ENCODE measurements at places on chromosomes 2 and 18.
A peak's percentile ranks its signal among the peaks of the same experiment; 100 is the strongest.

DNA sequence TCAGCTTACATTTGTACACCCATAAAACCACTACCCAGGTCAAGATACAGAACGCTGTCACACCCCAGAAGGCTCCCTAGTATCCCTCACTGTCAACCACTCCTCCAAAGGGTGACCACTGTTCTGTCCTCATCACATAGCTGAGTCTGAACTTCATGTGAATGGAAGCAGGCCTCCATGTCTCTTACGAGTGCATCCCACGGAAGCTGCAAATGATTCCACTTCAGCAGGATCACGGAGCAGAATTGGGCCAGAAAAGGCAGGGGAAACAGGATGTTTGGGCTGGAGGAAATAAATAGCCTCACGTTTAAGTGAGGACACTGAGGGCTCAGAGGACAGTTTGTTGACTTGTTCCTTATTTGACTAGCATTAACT, 38.4 kb downstream of the LBH start:
- DNase-seq: no peak

DNA sequence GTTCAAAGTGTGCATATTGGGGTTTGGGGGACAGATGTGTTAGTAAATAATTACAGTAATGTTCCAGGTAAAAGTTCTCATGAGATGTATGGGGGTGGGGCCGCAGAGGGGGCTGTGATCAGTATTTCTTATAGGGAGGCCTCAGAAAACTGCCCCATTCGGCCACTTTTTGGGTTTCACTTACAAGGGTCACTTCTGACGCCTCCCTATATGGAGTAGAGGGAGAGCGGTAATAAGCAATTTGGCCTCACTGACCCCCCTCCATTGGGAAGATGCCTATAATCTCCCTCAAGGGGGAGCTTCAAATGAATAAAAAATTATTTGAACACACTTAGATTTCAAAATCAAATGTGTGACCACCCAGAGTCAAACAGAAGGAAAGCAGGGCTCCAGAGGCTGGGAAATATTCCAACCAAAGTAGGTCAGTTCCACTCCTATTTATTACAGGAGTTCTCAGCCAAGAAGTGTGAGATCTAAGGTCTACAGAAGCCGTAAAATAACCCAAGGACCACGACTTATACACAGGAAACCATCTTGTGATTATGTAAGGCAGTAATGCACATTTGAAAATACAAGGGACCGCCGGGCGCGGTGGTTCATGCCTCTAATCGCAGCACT, 2.7 kb downstream of the SCTR start:
- no peak for DNase-seq

DNA sequence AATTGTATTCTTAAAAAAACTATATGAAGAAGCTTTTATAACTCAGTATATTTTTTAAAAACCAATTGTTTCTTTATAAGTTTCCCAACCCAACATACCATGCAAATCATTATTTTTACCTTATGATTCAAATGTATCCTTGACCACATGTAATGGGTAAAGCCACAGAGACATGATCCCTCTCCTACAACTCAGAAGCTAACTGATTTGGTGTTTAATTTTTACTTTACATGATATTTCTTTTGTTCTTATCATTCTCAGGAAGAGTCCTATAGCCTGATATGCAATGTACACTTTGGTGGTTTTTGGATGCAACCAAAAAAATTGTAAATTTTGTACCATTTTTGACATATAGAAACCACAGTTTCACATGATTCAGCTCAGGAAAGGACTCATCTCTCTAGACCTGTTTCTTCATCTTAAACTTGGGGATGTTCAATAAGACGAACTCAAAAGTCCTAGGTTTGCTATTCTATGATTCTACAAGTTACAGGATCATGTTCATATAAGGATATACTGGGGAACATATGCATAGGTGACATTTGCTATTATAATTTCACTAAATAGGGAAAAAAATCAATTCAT, 85.2 kb upstream of the RBBP8 start:
- DNase-seq: no peak

DNA sequence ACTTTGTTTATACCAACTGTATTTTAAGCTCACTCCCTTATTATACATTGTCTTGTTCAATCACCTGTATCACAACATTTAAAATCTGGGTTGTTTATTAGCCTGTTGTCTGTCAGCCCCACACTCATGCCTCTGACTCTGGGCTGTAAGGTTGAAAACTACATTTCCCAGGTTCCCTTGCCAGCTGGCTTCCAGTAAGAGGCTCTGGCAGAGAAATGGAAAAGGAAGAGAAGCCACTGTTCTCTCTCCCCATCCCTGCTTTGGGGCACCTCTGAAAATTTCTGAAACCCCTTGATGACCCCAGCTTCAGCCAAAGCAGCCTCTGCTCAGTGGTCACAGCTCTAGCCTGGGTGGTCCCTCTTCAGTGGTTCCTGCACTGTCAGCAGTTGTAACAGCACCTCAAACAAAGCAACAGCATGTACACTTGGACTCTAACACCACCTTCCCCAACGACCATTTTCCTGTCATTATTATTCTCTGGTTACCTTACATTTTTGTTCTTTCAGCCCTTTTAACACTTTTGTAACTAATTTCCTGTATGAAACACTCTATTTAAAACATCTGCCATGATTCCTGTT, 108.9 kb upstream of the LGALSL start:
- DNase-seq: no peak

DNA sequence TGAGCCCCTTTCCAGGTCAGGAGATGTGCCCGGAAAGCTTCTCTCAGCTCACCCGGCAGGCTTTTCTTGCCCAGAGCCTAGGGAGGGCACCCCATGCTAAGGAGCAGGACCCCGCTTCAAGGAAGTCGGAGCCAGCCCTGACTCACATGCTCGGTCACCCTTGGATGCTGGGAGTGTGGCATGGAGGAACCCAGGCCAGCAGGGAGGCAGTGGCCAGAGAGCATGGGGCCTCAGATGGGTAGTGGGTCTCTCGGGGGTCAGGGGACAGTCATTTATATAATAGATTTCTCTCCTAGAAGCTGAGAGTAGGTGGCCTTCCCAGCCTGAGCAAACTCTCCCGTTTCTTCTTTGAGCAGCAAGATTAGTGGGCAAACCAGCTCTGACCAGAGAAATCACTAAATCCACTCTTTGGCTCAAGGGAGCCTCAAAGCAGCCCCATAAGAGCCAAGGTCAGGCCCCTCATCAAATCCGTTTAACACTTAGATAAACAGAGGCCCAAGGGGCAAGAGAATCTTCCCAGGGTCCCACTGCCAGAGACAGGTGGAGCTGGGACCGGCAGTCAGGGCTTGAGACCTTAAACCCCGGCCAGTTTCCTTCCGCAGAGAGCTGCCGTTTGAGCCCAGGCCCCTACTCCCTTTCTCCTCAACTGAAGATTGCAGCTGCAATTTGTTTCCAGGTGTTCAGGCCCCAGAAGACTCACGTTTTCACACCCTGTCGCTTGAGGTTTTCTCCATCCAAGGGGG, 113.1 kb downstream of the CYP26B1 start:
- DNase-seq: no peak

GRCh38 chr18:42114310-42114943, 159.4 kb downstream of the PIK3C3 start:
- peak; percentile 90 for DNase-seq

GRCh38 chr2:136093583-136093982, 24.4 kb downstream of the CXCR4 start:
- DNase-seq: no peak

DNA sequence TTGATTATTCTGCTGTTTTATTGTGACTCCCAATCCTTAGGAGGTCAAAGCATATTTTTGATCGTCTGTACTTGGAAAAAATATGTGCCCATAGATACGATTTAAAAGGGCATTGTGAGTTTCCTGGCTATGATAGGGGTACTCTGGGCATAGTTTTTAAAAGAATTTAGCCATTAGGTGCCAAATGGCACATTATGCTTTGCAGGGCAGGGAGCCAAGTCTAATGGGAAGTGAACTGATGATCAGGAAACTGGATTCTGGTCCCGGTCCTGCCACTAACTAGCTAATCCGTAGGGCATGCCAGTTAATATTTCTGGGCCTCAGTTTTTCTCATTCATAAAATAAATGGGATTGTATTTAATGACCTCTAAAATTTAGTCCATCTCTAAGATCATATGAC, 189.3 kb downstream of the LTBP1 start:
- DNase-seq: no peak

DNA sequence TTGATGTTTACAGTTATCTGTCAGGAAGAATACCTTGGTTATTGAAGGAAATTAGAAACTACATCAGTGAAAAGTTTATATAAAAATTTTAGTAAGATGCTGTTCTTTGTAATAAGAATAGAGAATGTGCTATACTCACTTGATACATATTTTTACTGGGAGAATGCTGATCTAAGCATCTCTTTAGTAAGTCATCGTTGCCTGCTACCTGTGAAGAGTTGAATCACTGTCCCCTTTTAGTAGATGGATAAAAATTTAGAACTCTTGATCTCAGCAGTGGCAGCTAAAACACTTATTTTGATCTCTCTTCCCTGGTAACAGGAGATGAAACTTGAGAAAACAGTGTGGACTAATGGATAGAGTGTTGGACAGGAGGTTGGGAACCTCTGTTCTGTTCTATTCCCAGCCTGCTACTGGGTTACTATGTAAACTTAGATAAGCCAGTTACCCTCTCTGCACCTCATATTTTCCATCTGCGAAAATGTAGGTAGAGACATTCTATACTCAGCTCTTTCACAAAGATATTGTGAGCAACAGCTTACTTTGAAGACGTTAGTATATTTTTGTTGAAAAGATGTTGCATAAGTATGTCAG, 100.3 kb downstream of the FEZ2 start:
- DNase-seq: no peak

DNA sequence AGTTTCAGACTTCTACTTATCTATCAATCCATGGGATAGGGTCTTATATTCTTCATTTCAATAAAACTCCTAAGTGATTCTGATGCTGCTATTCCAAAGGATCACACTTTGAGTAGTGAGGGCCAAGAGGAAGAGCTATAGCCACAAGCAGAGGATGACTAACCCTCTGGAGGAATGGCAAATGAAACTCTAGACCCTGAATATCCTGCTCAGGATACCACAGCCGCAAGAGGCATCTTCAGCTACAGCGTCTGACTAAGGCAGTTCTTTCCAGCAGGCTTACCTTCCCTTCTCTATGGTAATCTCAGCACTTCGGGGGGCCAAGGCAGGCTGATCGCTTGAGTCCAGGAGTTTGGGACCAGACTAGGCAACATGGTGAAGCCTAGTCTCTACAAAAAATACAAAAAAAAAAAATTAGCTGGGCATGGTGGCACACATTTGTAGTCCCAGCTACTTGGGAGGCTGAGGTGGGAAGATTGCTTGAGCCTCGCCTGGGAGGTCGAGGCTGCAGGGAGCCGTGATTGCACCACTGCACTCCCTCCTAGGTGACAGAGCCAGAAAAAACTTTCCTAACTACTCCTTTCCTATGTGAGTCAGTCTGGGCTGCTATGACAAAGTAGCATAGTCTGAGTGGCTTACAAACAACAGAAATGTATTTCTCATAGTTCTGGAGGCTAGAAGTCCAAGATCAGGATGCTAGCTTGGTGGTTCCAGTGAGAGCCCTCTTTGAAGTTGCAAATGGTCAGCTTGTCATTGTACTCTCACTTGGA, 371.9 kb downstream of the IRS1 start:
- no peak for DNase-seq

DNA sequence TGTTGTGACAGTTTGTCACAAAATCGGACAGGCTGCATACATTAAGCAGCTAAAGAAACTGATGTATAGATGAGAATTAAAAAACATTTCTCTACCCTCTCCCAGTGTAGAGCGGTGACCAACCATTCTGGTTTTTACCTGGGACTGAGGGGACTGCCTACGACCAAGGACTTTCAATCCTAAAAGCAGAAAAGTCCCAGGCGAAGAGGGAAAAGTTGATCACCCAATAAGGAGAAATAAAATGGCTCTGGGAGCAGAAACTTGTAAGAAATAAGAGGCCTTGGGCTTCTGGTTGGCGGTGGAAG, 30.9 kb upstream of the YPEL5 start:
- DNase-seq: no peak

DNA sequence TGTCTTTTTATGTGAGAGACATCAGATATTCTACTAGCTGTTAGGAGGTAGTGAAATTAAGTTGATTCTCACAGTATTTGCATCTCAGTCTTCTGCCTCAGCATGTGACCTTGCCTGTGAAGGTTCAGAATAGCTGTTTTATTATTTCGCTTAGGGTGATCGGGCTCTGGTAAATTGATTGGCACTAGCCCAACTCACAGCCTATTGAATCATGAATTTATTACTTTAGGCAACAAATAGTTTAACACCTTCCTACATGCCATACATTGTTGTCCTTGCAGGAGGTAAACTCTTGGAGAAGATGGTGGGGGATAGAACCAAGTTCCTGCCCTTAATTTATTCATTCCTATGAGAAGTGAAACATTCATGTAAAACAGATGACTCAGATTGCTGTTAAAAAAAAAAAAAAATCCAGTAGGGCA, 101.9 kb downstream of the GPD2 start:
- DNase-seq: no peak

- no peak for DNase-seq
Measured at GRCh38 chr2:233445152-233445830, 91.0 kb downstream of the DGKD start.

- peak; percentile 43 for DNase-seq
Measured at GRCh38 chr2:221467610-221468009, 104.5 kb downstream of the EPHA4 start.

DNA sequence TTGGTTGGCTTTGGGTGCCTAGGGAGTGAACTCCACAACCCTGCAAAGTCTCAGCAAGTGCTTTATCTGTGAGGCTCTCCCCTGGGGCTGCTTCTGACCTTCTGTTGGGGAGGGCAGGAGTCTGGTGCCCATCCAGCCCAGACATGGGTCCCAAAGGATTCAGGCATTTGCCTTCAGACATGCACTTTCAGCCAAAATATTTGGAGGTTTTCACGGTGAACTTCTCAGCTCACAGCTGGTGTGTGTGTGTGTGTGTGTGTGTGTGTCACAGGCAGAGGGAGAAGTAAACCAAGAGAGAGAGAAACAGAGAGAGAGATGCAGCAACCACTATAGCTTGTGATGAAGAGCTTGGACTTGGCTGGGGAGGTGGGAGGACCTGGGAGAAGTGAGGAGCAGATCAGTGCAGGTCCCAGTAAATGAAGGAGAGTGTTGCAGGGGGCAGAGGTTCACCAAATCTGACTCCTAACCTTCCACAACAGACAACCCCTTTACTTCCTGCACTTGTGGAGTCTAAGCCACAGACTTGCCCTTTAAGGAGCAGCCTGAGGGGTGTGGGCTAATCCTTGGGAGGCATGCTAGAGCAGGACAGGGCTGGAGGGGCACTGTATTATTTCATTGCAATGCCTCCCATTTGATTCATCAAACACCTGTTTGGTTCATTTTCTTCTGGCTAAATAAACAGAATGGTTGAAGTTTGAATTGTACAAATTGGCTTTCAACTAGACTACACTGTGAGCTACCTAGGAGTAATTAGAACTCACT, 14.1 kb downstream of the SLC9A4 start:
- DNase-seq: no peak

GRCh38 chr2:126239320-126239955, 416.5 kb upstream of the GYPC start:
- DNase-seq: no peak

DNA sequence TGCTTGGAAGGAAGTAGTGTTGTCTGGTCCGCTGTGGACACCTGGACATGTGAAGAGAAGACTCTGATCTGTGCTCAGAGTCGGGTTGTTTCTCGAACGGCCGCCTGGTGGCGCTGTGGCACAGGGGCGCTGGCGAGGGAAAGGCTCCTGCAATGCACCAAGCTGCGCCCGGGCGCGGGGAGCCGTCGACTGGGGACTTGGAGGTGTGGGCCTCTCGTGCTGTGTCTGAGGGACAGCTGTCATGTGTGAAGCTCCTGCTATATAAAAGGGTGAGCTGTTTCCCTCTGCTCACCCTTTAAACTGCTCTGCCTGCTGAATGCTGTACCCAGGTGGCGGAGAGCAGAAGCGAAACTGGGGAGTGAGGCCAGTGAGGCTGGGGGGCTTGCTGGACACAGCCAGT, 44.0 kb downstream of the GNAL start:
- DNase-seq: peak; percentile 74
